Activated CD8-positive, alpha-beta T cell treated with anti-CD3 and anti-CD28 coated beads for 36 hours (primary cell): ENCODE measurements at places on chromosomes 6 and 20. TPM values are rescaled to one million over a fixed set of nuclear protein-coding genes. Genes with fewer than 3 reads are reported as not detected.
A peak's percentile ranks its signal among the peaks of the same experiment; 100 is the strongest.

TMEM63B gene
- total RNA-seq: 9.1 TPM

TREM1 gene
- not detected for total RNA-seq

GLP1R gene
- 0.81 TPM for total RNA-seq

GRCh38 chr6:22227824-22228610, 68.8 kb downstream of the PRL start:
- no peak for DNase-seq

DNA sequence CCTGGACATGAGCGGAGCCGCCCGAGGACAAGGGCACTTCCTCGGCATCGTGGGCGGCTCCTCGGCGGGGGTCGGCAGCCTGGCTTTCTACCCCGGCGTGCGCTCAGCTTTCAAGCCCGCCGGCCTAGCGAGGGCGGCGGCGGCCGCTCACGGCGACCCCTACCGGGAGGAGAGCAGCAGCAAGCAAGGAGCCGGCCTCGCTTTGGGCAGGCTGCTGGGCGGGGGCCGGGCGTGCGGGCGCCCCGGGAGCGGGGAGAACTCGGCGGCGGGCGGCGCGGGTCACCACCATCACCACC, 6.7 kb downstream of the PRDM13 start:
- DNase-seq: peak; percentile 49

GRCh38 chr6:55568808-55569439, 10.1 kb downstream of the HMGCLL1 start:
- DNase-seq: no peak

DNA sequence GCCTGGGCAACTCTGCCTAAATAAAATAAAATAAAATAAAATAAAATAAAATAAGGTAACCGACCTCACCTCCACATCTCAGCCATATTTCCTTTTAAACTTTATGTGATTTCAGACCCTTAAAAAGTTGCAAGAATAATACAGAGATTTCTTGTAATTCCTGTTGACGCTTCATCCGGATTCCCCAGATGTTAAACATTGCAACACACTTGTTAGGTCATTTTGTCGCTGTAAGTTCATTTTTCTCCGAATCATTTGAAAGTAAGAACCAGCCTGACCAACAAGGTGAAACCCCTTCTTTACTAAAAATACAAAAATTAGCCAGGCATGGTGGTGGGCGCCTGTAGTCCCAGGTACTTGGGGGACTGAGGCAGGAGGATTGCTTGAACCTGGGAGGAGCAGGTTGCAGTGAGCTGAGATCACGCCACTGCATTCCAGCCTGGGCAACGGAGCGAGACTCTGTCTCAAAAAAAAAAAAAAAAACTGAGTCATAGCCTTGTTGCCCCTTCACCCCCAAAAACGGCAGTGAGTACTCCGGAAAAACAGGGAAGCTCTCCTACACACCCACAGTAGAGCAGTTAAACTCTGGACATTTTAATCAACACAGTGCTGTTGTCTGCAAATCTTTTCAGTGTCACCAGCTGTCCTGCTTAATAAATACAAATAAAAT, 5.9 kb downstream of the PYGB start:
- DNase-seq: no peak

GRCh38 chr6:118704915-118705314, 53.5 kb upstream of the CEP85L start:
- DNase-seq: no peak
